Activated naive CD8-positive, alpha-beta T cell treated with anti-CD3 and anti-CD28 coated beads, Interleukin-2, amount 50 U/mL, for 24 hours (primary cell): ENCODE measurements at places on chromosomes 3 and 15.

DNA sequence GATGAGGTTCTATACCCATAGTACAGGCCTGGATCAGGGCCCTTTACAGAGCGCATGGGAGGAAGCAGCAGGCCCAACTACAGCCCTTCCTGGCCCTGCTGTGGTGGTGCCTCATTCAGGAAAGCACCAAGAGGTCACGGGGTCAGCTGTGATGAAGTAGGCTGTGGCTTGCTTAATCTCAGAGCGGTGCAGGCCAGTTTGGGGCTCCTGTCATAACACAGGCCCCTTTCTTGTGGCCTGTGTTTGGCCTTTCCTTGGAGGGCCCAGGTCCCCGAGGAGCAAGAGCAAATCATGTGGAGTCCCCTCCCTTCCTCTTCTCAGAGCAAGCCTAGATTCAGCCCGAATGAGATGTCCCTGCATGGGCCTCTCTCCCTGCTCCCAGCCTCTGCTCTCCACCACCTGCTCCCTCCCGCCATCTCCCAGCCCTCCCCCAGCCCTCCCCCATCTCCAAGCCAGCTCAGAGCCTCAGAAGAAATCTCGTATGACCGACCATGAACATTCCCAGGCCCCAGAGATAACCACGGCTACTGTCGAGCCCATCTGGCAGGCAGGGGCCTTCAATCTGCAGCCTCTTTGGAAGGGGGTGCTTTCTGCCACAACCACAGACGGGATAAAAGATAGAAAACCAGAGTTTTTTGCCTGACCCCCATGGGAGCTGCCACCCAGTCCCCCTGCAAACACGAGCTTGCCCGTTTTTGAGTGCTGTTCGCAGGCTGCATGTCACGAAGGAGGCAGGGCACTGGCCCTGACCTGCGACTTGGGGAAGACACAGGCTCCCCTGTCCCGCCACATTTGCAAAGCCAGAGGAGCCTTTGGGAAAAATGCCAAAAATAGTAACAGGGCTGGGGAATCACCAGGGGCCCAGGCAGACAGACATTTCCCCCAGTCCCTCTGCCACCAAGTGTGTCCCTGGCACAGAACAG lies 32.3 kb upstream of the DUSP7 start:
- no peaks in the 10 kb centered on the region for H3K36me3 ChIP-seq
- no peak overlapping the region for H3K4me3 ChIP-seq
- H3K4me1 ChIP-seq: peaks cover 31% of the 10 kb centered on the region
- H3K27ac ChIP-seq: no peak overlapping the region
- no peaks in the 10 kb centered on the region for H3K27me3 ChIP-seq

- H3K36me3 ChIP-seq: peaks cover 7% of the 10 kb centered on the region
- H3K27ac ChIP-seq: peak overlapping the region; percentile 19
- H3K4me3 ChIP-seq: peak overlapping the region; percentile 0
- H3K27me3 ChIP-seq: no peaks in the 10 kb centered on the region
Measured at GRCh38 chr3:119541547-119541946, 17.9 kb downstream of the CD80 start.

- no peaks in the 10 kb centered on the region for H3K27me3 ChIP-seq
- peaks cover 32% of the 10 kb centered on the region for H3K4me1 ChIP-seq
- DNase-seq: no peak
Measured at GRCh38 chr3:13042715-13043271, 30.4 kb downstream of the IQSEC1 start.

DNA sequence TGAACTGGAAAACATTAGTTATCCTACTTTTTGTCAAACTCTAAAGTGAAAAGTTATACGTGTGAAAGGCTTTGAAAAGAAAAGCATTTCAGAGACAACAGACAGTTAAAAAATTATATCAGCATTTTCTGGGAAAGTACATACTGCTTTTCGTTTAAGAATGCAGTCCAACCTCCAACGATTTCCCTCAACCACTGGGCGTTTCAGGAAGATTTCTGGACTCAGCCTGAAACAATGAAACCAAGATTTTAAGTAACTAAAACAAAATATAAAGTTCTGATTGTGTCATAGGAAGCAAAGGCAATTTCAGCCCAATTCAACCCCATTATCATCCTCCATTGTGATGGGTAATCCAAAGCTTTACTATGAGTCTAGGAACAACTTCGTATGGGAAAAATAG lies 110.7 kb downstream of the PLD1 start:
- peaks cover 15% of the 10 kb centered on the region for H3K27me3 ChIP-seq
- H3K4me1 ChIP-seq: no peaks in the 10 kb centered on the region
- no peak for DNase-seq
- H3K27ac ChIP-seq: no peak overlapping the region
- no peaks in the 10 kb centered on the region for H3K36me3 ChIP-seq

- no peaks in the 10 kb centered on the region for H3K27me3 ChIP-seq
- H3K4me1 ChIP-seq: no peaks in the 10 kb centered on the region
- H3K4me3 ChIP-seq: no peak overlapping the region
- H3K36me3 ChIP-seq: peaks cover 8% of the 10 kb centered on the region
- H3K27ac ChIP-seq: no peak overlapping the region
Measured at GRCh38 chr15:92116330-92116729, 262.8 kb downstream of the SLCO3A1 start.
